CD8-positive, alpha-beta memory T cell (primary cell): ENCODE measurements at places on chromosomes 4 and X.

- H3K27me3 ChIP-seq: no peaks in the 10 kb centered on the region
- no peak for DNase-seq
- no peak overlapping the region for H3K27ac ChIP-seq
- H3K4me3 ChIP-seq: no peak overlapping the region
- no peaks in the 10 kb centered on the region for H3K36me3 ChIP-seq
Observed at GRCh38 chr4:38223782-38224236, 263.6 kb downstream of the PTTG2 start.

DNA sequence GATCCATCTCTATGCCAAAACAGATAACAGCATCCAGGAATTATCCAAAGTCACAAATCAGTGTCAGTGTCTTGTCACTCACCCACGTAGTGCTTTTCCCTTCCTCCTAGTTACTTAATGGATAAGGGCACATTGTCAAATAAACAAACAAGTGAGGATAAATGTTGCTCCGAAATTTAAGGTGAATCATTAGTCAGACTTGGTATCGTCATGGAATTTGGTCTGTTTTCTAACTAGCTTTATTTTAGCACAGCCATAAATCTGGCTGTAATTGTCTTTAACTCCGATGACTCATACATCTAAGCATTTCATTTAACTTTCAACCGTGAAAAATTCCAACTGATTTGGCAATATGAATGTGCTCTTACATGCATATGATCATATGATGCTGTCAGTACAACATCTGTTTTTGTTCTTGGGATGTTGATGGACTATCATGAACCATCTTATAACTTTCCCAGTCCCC lies 83.3 kb downstream of the SNCA start:
- no peak overlapping the region for H3K4me3 ChIP-seq
- no peak overlapping the region for H3K27ac ChIP-seq
- H3K4me1 ChIP-seq: no peaks in the 10 kb centered on the region
- H3K36me3 ChIP-seq: no peaks in the 10 kb centered on the region

GRCh38 chrX:49155243-49155899 lies 7.2 kb upstream of the MAGIX start:
- peaks cover 9% of the 10 kb centered on the region for H3K4me1 ChIP-seq
- H3K27ac ChIP-seq: peak overlapping the region; percentile 75
- no peaks in the 10 kb centered on the region for H3K27me3 ChIP-seq
- H3K4me3 ChIP-seq: peak overlapping the region; percentile 65
- no peak for DNase-seq

DNA sequence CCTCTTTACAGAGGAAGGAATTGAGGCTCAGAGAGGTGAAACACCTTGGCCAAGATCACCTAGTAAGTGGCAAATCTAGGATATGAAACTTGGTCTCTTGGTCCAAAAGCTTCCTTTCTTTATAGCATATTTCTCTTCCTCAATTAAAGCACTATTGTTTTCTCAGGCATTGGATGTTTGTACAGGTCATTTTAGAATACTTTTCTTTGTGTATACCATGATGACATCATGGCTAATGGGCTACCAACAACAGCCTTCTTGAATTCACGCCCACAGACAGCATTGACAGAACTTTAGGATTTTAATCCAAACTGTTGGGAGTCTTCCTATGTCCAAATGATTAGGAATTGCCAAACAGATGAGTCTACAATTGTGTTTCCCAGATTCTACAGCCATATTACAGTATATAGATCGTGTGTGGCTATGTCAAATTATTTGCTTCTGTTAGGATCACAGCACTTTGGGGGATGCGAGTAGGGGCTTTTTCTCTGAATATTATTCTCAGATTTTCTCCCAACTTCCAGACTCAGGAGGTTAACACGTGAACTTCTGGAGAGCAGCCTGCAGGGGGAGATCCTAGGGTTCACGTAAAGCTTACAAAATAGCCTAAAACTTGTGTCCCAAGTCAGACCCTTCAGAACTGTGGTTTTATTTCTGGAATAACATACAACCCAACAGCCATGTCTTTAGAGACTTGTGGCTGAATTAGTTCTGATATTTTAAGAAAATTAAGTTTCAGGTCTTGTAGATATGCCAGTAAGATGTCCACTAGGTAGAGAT lies 191.8 kb downstream of the SHROOM3 start:
- H3K4me3 ChIP-seq: no peak overlapping the region
- DNase-seq: no peak
- no peaks in the 10 kb centered on the region for H3K4me1 ChIP-seq
- H3K36me3 ChIP-seq: no peaks in the 10 kb centered on the region
- H3K27ac ChIP-seq: no peak overlapping the region

DNA sequence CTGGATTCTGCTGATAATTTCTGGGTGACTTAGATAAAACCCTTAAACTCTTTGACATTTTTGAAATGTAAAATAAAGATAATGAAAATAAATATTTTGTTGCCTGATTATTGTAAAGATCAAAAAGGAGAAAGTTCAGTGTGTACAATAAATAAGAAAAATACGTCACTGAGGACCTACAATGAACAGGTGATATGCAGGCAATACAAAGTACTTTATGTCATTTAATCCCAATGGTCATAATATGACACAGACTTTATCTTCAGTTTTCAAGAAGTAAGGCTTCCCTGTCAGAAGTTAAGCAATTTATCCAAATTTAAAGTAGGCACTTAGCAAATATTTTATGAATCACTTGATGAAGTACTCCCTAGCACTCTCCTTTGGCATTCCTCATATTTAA lies 532.8 kb downstream of the GBA3 start:
- no peaks in the 10 kb centered on the region for H3K4me1 ChIP-seq
- no peak overlapping the region for H3K4me3 ChIP-seq
- DNase-seq: no peak

DNA sequence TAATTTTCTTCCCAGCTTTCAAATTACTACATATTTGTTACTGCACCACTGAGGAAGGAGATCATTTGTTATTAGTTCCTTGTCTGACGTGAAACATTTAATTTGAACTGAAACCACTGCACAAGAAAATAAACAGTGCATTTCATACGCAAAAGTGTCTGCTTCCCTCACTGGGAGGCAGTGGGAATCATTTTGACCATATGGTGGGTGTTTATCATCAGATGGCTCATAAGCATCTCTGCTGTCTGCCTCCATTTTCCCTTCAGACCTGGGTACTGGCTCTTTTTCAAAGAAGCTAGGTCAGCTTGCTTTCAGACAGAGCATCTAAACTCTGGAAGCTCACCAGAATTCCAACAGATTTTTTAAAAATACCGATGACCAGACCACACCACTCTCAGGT lies 135.2 kb downstream of the PCDH19 start:
- no peaks in the 10 kb centered on the region for H3K4me1 ChIP-seq
- no peak for DNase-seq

GRCh38 chr4:88045021-88045420 lies 37.6 kb downstream of the PKD2 start:
- H3K36me3 ChIP-seq: peaks cover 10% of the 10 kb centered on the region
- H3K27ac ChIP-seq: no peak overlapping the region
- H3K27me3 ChIP-seq: no peaks in the 10 kb centered on the region
- H3K4me3 ChIP-seq: no peak overlapping the region
- no peak for DNase-seq
- H3K4me1 ChIP-seq: no peaks in the 10 kb centered on the region

DNA sequence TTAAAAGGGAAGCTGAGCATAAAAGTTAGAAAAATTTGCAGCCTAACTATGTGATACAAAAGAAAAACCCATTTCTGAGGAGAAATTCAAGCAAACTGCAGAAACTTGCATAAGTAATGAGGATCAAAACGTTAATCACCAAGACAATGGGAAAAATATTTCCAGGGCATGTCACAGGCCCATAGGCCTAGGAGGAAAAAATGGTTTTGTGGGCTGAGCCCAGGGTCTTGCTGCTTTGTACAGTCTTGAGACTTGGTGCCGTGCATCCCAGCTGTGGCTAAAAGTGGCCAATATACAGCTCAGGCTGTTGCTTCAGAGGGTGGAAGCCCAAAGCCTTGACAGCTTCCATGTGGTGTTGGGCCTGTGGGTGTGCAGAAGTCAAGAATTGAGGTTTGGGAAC lies 37.7 kb upstream of the ADAMTS3 start:
- DNase-seq: no peak
- no peaks in the 10 kb centered on the region for H3K36me3 ChIP-seq
- no peak overlapping the region for H3K27ac ChIP-seq
- no peaks in the 10 kb centered on the region for H3K27me3 ChIP-seq
